ENCODE measurements at places on chromosomes 13 and 19.

- no peak for DNase-seq
These were observed 579 bp downstream of the RPS9 start for GRCh38 chr19:54201172-54201701.

DNA sequence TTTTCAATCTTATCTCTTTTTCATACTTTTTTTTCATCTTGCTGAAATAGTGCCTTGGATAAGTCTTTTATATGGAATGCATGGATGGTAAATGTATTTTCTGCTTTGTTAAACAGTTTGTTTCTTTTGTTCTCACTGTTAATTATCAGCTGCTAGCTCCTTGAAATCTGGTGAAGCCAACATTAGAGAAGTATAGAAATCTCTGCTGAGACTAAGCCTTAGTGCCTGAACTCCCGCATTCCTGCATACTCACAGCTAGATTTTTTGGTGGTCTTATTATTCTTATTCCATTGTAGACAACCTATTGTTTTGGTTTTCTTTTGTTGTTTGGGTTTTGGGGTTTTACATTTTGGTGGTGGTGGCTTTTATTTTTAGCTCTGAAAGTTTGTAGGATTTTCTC is 48.4 kb downstream of the DNAJC15 start:
- no peak for DNase-seq

- DNase-seq: no peak
These were observed 63.9 kb downstream of the SLC10A2 start for GRCh38 chr13:103002279-103002678.

DNA sequence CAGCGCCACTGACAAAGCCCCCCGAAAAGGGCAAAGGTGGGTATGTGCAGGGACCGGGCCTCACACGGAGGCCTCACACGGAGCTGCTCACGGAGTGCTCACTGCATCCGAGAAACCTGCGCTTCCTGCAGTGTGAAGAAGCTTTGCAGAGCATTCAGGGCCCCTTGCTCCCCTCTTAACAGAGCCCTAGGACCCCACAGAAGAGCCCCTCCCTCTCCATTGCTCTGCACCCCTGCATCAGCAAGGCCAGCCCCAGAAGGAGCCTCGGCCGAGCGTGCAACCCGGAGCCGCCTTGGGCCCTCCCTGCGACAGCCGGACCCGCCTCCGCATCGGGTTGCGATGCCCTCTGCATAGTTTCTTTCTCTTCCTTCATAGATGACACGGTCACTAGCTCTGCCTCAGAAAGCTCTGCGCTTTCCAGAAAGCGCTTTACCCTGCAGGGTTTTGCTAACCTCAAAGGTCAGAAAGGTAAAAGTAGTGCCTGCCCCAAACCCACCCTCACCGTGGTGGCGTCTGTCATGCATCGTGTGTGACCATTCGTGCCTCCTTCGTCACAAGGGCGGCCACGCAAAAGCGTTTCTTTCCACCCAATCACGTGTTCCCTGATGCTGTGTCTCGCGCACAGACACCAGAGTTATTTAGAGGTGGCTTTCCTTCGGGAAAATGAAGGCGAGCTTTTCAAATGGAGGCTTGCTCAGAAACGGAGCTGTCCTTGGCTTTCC is 15.7 kb upstream of the F7 start:
- DNase-seq: no peak

GRCh38 chr13:76164290-76164689 is 528.2 kb downstream of the LMO7 start:
- no peak for DNase-seq

GRCh38 chr13:21050288-21051197 is 10.8 kb downstream of the LATS2 start:
- DNase-seq: no peak

- no peak for DNase-seq
These were observed 1.3 kb downstream of the CYP4F3 start for GRCh38 chr19:15641901-15642491.

GRCh38 chr19:38387550-38388348 is at the start of gene GGN:
GGN (minus strand) TSS chr19:38388034; CDS start chr19:38387261, 773 bp downstream.
- peak; percentile 70 for DNase-seq

DNA sequence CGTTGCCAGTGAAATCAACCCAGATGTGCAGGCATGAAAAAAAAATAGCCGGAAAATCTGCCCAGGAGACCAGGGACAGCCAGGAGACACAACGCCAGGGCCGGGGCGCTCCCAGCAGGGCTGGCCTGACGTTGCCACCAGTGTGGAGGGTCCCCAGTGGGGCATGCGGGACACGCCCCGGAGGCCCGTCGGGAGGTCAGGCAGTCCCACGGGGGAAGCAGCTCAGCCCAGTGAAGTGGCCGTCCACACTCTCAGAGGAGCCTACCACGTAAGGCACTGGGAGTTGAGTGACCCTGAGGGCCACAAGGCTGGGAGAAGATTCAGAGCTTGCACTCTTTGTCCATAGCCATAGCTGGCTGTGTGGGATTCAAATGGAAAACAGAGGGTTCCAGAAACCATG is 53.2 kb upstream of the GAS6 start:
- DNase-seq: no peak

DNA sequence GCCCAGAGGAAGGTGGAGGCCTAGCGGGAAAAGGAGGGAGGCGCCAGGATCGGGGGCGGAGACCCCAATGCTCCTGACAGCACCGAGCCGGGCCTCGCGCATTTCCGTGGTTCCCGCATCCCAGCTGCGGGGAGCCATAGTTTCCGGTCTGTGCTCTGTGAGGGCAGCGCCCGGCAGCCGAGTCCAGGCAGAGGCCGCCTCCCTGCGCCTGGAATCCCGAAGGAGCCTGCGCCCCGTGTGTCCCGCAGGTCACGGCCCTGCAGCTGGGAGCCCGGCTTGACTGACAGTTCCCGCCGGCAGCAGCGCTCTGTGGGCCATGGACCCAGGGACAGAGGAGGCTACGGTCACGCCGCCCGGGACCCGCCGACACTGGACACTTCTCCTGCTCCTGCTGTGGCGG is 74.6 kb upstream of the C13orf46 start:
- no peak for DNase-seq

- DNase-seq: no peak
These were observed 128.6 kb downstream of the DLEU7 start for GRCh38 chr13:50714891-50715290.

DNA sequence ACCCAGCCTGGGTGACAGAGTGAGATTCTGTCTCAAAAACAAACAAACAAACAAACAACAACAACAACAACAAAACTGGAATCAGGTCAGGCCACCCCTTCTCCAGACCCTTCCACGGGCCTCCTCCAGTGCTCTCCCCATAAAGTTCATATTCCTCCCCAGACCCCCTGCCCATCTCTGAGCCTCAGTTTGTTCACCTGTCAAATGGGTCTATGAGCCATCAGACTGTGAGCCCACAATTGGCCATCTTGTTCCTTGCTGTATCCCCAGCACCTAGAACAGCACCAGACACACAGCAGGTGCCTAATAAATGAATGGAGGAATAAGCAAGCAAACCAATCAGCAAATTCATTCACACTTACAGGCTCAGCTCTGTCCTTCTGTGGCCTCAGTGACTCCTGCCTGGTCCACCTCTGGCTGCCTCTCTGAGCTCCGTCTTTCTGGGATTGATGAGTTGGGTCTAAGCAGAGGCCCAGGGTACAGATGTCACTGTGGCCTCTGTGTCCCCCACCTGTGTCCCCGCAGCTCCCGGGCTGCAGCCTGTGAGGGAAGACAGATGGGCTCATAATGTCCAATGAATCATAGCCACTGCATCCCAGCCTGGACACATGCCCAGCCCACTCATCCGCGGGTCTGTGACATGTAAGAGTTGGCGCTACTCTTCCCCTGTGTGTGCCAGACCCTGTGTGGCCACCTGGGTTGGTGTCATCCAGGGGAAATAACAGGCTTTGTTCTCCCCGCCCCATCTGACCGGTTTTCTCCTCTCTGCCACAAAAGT is 19.6 kb upstream of the PTPRS start:
- DNase-seq: no peak

- DNase-seq: no peak
These were observed 40.8 kb upstream of the CEACAM21 start for GRCh38 chr19:41535029-41535622.

GRCh38 chr13:108305655-108306054 is 36.1 kb downstream of the TNFSF13B start:
- no peak for DNase-seq

DNA sequence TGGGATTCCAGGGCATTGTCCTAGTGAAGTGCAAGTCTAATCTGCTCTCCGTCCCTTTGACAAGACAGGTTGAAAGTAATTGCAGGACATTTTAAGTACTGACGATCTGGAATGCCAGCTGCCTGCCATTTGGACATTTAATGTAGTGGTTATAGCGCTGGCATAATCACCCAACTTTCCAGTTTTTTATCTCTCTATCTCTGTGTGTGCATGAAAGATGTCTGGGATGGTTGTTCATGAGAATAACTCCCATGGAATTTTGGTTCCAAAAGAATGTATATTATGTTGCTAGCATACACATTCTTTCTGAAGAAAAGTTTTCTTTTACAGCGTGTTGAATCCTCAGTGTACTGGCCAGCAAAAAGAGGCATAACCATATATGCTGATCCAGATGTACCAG is 53.6 kb downstream of the TDRD12 start:
- DNase-seq: no peak

- DNase-seq: no peak
These were observed 369.3 kb downstream of the KLF5 start for GRCh38 chr13:73428137-73428536.

DNA sequence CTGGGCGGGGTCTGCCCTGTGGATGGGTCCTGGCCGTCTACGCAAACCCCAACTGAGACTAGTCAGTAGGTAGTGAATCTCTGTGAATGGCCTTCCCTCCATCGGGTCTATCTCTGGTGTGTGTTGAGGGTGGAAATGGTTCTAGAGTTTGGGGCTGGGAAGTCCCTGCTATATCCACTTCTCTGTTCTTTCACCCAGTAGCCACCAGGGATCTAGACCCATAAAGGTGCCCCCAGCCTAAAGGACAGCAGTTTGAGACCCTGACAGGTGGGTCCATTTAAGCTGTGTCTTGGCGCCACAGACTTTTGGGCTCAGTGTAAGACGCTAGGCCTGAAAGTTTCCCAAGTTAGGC is 57.7 kb downstream of the ZNF568 start:
- no peak for DNase-seq

DNA sequence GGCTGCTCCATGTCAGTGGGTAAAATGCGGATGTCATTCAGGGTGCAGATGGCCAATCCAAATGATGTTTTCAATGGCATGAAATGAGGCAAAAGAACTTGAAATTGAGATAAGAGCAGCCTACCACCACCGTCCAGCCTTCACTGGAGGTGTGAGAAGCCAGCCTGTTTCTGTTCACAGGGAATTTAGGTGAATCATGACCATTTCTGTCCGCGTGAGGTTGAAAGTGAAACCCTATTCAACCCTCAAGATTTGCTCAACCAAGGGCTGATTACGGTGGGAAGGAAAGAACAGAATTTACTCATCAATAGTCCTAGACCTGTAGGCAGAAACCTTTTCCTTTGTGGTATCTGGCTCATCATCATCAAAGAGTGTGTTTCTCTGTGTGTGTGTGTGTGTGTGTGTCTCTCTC is 370.7 kb downstream of the COG6 start:
- no peak for DNase-seq

DNA sequence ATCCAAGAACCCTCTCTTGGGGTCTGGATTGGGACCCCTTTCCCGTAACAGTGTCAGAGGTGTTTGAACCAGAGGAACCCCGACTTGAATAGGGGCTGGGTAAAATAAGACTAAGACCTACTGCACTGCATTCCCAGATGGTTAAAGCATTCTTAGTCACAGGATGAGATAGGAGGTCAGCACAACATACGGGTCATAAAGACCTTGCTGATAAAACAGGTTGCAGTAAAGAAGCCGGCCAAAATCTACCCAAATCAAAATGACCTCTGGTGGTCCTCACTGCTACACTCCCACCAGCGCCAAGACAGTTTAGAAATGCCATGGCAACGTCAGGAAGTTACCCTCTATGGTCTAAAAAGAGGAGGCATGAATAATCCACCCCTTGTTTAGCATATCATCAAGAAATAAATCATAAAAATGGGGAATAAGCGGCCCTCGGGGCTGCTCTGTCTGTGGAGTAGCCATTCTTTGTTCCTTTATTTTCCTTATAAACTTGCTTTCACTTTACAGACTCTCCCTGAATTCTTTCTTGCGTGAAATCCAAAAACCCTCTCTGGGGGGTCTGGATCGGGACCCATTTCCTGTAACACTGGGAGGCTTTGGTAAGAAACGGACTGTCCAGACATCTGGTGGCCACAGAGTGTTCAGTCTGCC is 4.4 kb upstream of the SIN3B start:
- no peak for DNase-seq

- DNase-seq: no peak
These were observed 52.8 kb downstream of the GATAD2A start for GRCh38 chr19:19458110-19458816.

GRCh38 chr19:29485293-29485692 is 40.5 kb upstream of the VSTM2B start:
- DNase-seq: no peak

DNA sequence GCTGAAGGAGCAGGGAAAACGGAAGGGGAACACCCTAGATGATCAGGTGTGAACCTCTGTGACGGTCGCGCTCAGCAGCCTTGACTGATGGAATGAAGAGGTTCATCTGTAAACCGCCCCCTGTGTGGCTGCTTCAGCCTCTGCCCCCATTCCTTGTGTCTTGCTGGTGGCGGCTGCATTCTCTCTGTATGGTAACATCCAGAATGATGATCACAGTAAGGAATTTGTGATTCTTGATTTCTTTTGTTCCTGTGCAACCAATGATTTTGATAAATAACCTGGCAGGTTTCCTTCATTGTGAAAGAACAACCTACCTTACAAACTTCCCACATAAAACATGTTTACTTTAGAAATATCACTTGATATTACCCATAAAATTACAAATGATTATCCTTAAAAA is 118.7 kb upstream of the MCF2L start:
- no peak for DNase-seq

DNA sequence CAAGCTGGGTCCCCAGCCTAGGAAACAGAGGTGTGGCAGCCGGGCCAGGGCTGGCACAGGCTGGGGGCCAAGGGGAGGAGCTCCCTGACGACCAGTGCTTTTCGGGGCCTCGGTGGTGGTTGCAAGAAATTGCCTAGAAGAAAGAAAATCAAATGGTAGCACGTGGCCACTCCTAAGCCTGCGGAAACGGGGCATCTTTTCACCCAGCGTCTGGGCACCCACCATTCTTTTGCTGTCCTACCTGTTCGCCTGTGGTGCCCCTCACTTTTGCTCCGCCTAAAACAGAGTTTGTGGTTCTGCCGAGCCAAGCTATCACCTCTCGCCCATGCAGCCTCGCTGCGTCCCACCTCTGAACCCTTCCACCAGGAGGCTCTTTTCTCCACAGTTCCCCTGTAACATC is 7.1 kb upstream of the KRTDAP start:
- no peak for DNase-seq

DNA sequence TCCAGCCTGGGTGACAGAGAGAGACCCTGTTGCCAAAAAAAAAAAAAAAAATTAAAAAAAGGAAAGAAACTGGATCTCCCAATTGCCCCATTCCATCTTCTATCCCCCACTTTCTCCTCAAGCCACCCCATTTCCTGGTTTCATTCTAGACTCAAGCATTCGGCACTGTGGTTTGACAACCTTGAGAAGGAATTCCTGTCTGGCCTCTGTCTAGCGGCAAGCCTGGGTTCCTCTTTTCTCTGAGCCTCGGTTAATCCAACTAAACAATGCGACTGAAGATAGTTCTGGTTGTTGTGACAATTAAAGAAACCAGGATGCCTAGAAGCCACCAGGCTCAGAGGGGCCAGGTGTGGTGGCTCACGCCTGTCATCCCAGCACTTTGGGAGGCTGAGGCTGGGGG is 3.3 kb upstream of the C3 start:
- no peak for DNase-seq
